ENCODE measurements at places on chromosomes 2 and 18.

- no peak for DNase-seq
Measured at GRCh38 chr2:97885841-97886240, 109.9 kb downstream of the TMEM131 start.

DNA sequence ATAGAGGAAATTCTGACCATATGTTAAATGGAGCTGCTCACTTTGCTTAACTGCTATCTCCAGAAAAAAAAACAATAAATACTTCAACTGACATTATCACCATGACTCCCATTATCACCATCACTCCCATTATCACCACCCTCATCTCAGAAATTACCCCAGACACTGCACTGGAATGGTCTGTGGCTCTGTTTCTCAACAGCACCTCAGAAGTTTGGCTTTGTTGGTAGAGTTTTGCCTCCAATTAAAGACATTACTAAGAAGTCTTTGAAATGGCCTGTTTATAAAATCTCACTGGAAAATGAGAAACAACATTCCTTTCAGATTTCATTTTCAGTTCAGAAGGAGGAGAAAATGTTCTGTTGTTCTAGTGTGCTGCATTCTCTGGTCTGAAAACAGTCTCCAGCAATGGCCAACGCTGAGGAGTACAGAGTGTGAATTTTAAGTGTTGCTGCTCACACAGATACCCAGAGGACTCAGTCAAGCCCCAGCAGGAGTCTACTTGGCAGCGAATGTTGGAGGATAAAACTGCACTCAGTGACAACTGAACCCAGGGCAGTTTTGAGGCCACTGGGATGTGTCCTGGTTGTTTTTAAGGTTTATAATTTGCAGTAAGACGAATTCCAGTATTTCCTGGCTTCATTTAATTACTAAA lies 364.5 kb upstream of the CDH2 start:
- no peak for DNase-seq

GRCh38 chr18:31497836-31498573 lies at the start of gene DSG2:
Gene DSG2 (plus strand): TSS chr18:31498177. CDS start chr18:31498252, 75 bp downstream.
- no peak for DNase-seq

GRCh38 chr2:134087371-134087921 lies 166.4 kb upstream of the MGAT5 start:
- no peak for DNase-seq

- no peak for DNase-seq
Measured at GRCh38 chr2:239411117-239411516, 10.3 kb upstream of the HDAC4 start.

GRCh38 chr18:55633032-55633431 lies 45.0 kb upstream of the TCF4 start:
- no peak for DNase-seq

- DNase-seq: no peak
Measured at GRCh38 chr18:34972765-34973414, 68.3 kb upstream of the MAPRE2 start.

GRCh38 chr2:47134386-47135090 lies 20.6 kb downstream of the STPG4 start:
- no peak for DNase-seq

GRCh38 chr2:220281771-220282170 lies 654.3 kb downstream of the SLC4A3 start:
- no peak for DNase-seq

- no peak for DNase-seq
Measured at GRCh38 chr2:161042990-161043625, 117.1 kb upstream of the TANK start.

DNA sequence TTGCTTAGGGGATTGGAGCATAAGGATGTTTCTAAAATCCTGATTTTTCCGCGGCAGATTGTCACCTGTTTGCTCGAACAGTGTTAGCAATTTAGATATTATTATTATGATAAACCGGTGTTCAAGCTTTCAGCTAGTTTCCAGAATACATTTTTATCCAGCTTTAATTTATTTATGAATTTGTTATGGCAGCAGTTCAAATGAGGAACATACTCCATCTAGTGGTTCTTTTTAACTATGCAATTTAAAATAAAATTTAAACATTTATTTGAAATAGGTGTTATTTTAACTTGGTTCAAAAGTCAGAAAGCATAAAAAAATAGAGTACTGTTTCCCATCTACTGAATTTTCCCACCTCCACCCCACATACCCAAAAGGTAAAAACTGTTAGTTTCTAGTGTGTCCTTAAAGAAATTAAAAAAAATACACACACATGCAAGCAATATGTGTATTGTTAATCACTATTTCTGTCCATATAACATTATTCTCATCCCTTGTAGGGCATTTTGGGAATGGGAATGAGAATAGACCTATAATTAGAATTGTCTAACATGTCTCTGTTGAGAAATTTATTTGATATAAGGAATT lies 23.2 kb downstream of the ACOXL start:
- no peak for DNase-seq

Data from CD4-positive, alpha-beta T cell treated with Interleukin-21 for 1 hour (primary cell).